ENCODE measurements at places on chromosomes 2 and 18.

DNA sequence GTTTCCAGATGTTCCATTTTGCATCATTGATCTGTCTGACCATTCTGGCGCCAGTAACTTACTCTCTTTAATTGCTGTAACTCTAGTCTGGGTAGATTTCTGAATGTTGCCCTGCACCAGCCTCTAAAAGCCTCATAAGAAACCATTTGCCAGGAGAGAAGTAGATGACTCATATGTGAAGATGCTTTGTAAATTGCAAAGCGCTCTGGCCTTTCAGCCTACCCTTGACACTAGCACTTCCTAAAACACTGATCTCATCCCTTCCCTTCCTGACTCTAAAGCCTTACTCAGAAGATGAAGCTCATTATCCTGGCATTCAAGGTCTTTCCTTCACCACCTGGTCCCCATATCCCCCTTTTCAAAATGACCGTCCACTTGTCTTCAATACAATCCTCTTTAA, 193.2 kb upstream of the MEX3C start:
- DNase-seq = no peak

- no peak for DNase-seq
Observed at GRCh38 chr18:2589345-2590068, 18.1 kb downstream of the NDC80 start.

GRCh38 chr2:81495556-81495955, 1191.0 kb upstream of the LRRTM1 start:
- no peak for DNase-seq

- DNase-seq = no peak
Observed at GRCh38 chr2:20304411-20304810, 46.2 kb downstream of the PUM2 start.

DNA sequence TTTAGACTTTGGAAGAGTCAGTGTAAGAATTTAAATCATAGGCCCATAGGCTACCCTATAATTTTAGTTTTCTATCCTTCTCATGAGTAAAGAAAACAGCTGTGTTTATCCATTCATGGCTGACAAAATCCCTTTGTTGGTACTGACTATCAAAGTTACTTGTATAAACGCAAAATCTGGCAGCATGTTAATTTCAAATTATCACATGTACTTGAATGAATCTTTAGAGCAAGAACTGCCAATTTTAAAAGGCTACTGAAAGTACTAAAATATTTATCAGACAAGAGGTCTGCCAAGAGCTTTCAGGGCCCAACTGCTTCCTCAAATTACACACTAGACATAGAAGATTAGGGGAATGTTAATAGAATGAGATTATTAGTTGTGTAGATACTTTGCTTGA, 66.6 kb downstream of the MYL12B start:
- DNase-seq = peak; percentile 86

GRCh38 chr2:107374249-107374648, 452.4 kb upstream of the RGPD4 start:
- DNase-seq = no peak

DNA sequence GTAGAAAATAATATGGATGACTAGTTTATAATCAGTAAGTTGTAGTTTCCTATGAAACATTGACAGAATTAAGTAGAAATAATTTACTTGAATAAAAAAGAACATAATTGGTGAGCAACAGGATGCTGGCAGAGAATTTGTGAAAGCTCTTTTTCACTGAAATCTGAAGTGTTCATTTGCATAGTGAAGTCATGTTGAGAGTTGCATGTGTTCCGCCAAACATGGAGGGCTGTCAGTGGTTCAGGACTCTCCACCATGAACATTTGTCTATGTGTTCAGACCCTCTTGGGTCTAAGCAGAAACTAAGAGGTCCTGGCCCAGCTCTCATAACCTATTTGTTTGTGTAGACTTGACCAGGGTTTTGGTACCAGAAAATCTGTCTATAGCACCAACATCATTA, 182.5 kb upstream of the LINC00305 start:
- DNase-seq = no peak

- DNase-seq = no peak
Observed at GRCh38 chr2:19070886-19071285, 287.5 kb downstream of the OSR1 start.

GRCh38 chr2:197464175-197464574, 10.8 kb downstream of the COQ10B start:
- no peak for DNase-seq

GRCh38 chr2:85737481-85737880, 16.3 kb upstream of the ATOH8 start:
- DNase-seq = no peak

- DNase-seq = no peak
Observed at GRCh38 chr18:63981719-63982118, 11.8 kb downstream of the SERPINB8 start.

DNA sequence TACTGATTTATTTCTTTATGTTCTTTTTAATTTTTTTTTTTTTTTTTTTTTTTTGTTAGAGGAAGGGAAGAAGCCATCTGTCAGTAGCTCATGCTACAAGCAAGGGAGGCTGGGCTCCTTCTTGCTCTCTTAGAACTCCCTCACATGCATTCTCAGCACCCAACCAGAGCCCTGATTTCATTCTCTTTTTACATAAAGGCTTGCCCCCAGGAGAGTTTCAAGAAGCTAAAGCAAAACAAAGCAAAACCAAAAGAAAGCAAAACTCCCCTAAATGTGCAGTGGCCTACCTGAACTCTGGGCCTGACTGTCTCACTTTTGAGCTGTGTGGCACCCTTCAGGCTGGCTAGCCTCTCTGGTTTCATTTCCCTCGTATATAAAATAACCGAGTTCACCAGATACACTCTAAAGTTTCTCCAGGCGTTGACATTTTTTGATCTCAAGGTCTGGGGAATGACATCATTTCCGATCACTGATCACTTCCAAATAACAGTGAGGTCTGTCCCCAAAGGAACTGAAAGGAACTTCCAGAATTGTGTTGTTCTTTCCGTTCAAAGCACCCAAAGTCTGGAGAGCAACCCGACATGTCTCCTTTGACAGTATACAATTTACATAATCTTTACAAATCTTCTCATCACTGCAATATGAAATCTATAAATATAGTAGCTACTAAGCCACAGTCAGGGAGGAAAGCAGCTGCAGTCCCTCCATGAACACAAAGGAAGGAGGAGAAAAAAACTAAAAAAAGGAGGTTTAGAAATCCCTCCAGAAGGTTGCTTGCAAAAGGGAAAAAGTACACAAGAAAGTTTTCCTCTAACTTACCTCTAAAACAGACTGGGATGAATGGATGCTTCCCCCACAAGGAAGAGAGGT, 145.6 kb upstream of the NCK2 start:
- no peak for DNase-seq

DNA sequence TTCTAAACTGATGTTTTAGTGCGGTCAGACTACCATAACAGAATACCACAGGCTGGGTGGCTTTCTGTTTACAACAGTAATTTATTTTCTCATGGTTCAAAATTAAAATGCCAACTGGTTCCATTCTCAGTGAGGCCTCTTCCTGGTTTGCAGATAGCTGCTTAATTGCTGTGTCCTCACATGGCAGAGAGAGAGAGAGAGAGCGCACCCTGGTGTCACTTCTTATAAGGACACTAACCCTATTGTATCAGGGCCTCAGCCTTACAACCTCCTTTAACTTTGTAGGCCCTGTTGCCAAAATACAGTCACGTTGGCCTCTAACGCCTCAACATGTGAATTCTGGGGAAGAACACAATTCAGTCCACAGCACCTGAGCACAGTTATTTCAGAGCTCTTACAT, 37.5 kb upstream of the ZNF385B start:
- DNase-seq = no peak

DNA sequence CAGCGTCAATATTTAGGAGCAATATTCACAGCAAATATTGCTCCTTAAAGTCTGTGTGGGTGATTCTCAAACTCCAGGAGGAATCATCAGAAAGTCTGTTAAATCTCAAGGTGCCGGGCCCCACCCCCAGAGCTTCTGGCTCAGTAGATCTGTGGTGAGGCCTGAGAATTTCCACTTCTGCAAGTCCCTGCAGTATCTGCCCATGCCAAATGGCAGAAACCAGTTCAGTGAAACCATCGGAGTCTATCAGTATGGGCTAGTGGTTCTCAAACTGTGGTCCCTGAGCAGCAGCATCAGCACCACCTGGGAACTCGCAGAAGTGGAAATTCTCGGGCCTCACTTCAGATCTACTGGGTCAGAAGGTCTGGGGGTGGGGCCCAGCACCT, 202.9 kb downstream of the SLC4A3 start:
- no peak for DNase-seq

GRCh38 chr2:11235583-11235982, 80.3 kb downstream of the SLC66A3 start:
- DNase-seq = no peak

GRCh38 chr2:184799379-184799778, 201.1 kb downstream of the ZNF804A start:
- no peak for DNase-seq

- DNase-seq = no peak
Observed at GRCh38 chr2:39095624-39096023, 25.2 kb downstream of the SOS1 start.

DNA sequence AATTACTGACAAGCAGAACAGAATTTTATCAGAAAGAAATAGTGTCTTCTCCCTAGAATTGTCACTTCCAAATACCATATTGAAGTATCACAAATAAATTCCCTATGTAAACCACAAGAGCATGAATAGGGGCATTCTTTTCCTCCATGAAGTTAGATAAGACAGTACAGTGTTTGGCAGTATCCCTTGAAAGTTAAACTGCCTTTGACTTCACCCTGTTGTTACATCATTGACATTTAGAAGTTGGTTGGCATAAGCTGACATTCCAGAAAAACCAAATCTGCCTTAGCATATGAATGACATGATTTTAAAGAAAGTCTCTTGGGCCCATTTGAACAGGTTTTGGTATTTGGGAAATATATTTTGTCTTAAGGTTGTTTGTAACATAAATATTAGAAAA, 50.2 kb upstream of the OSR1 start:
- DNase-seq = no peak

GRCh38 chr2:120520929-120521912, 175.3 kb downstream of the INHBB start:
- peak; percentile 7 for DNase-seq

- no peak for DNase-seq
Observed at GRCh38 chr2:23384551-23385343, at the start of gene KLHL29. Gene KLHL29, plus strand, starts transcription at chr2:23385179. Its CDS starts 177,018 bp downstream, at chr2:23562197.

- no peak for DNase-seq
Observed at GRCh38 chr2:231361701-231362554, 33.6 kb upstream of the B3GNT7 start.

DNA sequence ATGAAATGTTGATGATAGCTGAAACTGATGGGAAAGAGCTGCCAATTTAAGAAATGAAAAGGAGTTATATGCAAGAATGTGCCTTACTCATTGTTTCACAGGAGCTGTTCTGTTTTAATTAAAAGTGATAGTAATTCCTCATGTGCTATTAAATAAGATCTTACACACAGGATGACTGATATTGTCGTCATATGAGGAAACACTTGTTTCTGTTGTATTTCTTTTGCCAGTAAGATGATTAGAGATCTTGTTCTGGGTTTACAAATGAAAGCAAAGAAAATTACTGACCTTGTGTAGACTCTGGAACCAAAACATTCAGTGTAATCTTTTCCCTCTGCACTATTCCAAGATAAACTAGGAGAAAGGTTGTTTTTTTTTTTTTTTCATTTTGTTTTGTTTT, 123.6 kb downstream of the MAP3K20 start:
- no peak for DNase-seq

DNA sequence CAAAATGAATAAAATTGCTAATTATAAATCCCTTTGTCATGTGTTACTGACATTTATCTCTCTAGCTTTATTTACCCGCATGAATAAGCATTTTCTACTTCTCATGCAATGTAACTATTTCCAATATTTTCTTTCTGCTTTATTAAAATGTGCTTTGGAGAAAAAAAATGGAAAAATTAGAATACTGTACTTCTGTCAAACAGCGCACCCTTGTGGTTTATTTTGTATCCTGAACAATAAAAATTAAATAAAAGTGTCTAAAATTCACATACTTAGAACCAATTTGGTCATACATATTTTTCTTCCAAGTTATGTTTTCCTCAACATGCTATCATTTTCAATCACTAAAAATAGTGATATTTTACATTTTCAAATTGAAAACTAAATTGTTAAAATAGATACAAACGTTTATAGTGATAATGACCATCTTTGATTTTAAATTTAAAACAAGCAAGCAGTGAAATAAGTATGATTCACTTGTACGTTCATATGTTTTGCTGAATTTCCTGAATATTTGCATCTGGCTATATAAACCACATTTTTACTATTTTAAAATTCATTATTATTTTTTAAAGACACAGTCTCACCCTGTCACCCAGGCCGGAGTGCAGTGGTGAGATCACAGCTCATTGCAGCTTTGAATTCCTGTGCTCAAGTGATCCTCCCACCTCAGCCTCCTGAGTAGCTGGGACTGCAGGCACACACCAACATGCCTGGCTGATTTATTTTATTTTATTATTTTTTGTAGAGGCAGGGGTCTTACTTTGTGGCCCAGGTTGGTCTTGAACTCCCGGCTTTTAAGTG, 95.9 kb upstream of the GRB14 start:
- no peak for DNase-seq

DNA sequence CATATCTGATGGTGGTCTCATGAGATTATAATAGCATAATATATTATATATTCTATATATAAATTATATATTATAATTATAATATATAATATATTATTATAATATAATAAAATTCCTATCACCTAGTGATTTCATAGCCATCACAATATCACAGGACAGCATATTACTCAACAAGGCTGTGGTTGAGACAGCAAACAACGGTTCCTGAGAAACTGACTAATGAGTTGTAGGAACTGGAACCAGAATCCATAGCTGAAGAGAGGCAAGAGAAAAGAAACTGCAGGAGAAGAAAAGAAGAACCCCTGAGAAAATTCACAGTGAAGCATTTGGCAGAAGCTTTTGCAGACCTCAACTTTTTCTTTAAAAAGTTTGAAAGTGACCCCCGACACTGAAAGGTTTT, 84.0 kb downstream of the BCL2L11 start:
- DNase-seq = no peak

DNA sequence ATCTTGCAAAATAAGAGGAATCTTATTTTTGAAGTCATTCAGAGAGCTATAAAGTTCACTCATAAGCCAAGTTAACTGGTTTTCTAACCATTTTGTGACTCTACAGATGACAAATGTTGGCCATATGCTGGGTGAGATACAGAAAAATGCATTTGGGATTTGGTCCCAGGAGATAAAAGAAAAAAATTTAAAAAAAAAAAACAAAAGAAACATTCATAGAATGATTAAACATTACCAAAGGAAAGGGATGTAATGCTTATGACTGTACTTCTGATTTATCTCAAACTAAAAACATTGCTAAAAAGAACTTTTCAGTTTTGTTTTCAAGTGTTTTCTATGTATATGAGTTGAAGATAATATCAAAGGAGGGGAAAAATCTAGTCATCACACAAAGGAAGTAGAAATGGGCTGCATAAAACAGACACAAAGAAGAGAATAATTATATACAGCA, 43.1 kb downstream of the PELI1 start:
- no peak for DNase-seq

GRCh38 chr2:2570360-2570759, 239.3 kb upstream of the MYT1L start:
- DNase-seq = no peak

DNA sequence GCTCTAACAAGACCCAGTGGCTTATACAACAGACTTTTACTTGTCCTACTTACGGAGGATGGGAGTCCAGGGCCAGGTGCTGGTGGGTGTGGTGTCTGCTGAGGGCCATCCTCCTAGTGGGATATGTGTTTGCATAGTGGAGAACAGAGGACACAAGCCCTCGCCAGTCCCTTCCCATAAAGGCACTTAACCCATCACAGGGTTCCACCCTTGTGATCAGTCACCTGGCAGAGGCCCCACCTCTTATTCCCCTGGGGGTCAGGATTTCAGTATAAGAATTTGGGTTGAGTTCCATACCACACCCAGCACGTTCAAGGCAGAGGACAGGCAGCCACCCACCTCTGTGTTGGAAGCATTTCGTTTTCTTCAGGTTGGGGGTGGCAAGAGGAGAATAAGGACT, 259.0 kb downstream of the AGAP1 start:
- no peak for DNase-seq

Measured in DMS79 (cell line).